Activated T-helper 2 cell treated with anti-CD3 and anti-CD28 coated beads, Interferon-gamma antibody, Interleukin-2, Interleukin-4, amounts not matched to agents 10 μg/mL and 5 μg/mL and 100 μg/mL, durations not matched to agents 14 hours and 24 hours and 36 hours (primary cell): ENCODE measurements at places on chromosomes 7 and 10.

DNA sequence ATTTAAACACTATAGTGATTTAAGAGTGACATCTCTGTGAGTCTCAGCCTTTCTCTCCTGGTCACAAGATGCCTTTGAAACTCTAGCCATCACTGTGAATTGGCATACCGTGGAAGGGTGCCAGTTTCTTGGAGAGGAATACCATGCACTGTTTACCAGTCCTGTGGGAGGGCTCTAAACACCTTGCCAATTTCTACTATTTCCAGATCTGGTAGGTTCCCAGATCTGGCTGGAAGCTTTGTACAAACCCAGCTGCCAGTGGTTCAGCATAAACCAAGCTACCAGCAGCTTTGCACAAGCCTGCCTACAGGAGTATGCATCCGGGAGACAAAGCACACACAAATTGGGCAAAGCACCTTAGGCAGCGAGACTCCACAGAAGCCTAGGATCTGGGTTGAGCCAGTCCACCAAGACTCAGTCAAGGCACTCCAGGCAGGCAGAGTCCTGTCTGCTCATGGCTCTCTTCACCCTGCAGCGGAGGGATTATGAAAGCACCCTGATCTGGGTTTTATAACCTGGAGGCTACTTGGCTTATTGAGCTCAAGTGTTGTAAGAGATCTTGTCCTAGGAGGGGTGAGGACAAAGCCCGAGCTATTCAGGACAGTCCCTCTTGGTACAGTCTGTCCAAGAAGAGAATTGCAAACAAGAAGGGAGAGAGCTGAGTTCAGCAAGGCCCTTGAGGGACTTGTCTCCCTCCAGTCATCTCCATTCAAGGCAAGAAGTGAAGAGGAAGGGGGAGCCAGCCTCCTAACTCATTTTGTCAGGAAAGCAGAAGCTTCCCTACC is 23.6 kb downstream of the MCM10 start:
- no peak for DNase-seq

GRCh38 chr10:124270530-124271327 is 148.0 kb downstream of the OAT start:
- DNase-seq: no peak

- DNase-seq: no peak
Observed at GRCh38 chr7:77825131-77825530, 26.6 kb downstream of the PHTF2 start.

DNA sequence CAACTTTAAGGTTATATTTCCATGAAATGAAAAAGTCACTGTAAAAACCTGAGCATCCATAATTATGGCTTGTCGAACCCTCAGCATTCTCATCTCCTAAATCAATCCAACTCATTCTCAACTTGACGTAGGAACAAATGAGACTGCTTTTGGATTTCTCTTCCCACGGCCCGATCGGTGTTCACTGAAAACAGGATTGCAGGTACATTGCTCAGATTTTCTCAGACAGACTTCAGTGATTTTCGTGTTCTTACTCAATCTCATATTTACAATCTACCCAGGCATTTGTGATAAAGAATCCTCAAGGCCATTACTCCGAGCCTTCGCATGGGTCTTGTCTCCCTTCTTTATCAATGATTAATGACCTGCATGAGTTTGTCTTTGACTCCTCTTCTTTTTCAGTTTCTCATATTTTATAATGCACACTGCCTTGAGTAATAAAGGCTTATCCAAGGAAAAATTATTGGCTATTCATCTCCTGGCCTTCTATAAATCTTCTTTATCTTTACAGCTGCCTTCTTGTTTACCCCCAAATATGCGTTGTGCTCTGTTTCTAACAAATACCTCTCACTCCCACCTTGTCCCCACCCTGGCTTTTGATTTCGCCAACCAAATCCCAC is 90.4 kb upstream of the MYO3A start:
- no peak for DNase-seq

GRCh38 chr7:149126662-149127266 is 640 bp upstream of the ZNF425 start:
- DNase-seq: peak; percentile 66

- no peak for DNase-seq
Observed at GRCh38 chr10:52539463-52539862, 225.4 kb downstream of the DKK1 start.

DNA sequence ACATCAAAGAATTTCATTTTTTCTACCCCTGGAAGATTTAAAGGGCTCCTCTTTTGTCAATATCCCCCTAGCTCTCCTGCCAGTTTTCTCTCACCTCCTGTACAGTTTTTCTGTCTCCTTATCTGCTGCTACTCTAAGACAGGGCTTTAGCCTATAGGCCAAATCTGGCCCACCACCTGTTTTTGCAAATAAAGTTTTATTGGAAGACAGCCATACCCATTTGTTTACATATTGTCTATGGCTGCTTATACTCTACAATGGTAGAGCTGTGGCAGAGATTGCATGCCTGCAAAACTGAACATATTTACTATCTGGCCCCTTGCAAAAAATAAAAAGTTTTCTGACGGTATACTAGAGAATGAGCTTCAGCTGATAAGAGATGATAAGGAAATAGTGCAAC is 37.4 kb upstream of the GARS1 start:
- DNase-seq: no peak

GRCh38 chr10:77978360-77978759 is 51.0 kb downstream of the POLR3A start:
- DNase-seq: no peak

- DNase-seq: no peak
Observed at GRCh38 chr10:60267802-60268201, 121.9 kb downstream of the ANK3 start.

DNA sequence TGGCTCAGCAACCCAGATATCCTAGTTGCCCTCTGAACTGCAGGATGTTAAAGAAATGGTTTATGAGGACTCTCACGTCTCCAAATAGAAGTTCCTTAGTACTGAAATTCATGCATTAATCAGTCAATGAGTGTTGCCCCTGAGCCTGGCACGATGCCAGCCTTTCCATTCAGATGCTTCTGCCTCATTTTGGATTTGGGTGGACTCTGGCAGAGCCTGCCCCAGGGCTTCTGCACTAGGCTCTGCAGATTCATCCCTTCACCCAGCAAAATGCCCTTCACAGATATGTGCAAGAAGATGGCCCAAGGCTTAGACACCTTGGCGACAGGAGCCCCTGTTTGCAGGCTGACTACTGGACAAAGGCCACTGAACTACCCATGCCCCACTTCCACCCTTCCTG is 747.8 kb downstream of the GRID1 start:
- DNase-seq: no peak
